Vein endothelial cell (primary cell): ENCODE measurements at places on chromosomes 6 and 20. TPM values are rescaled to one million over a fixed set of nuclear protein-coding genes. Genes with fewer than 3 reads are reported as not detected.

The HTR1E gene
- not detected in 2 replicates for total RNA-seq

The PAX1 gene
- total RNA-seq = not detected in 2 replicates

The LY6G6F gene
- not detected in 2 replicates for total RNA-seq

The GLP1R gene
- total RNA-seq = not detected in 2 replicates

The IFNGR1 gene
- 66.3 and 73.2 TPM in 2 replicates for total RNA-seq

The DDR1 gene
- total RNA-seq = 3.6 and 11.1 TPM in 2 replicates

The TP53TG5 gene
- not detected in 2 replicates for total RNA-seq

The TRIM40 gene
- not detected in 2 replicates for total RNA-seq

The GGTLC1 gene
- not detected in 2 replicates for total RNA-seq

The GHRH gene
- total RNA-seq = not detected in 2 replicates

The SIRPB2 gene
- total RNA-seq = 4.2 and 4.6 TPM in 2 replicates

The ME1 gene
- total RNA-seq = 8.2 and 15.4 TPM in 2 replicates

The EDN3 gene
- total RNA-seq = not detected in 2 replicates

The FKBP5 gene
- total RNA-seq = 18.9 and 21.0 TPM in 2 replicates

The TAGAP gene
- total RNA-seq = not detected in 2 replicates

The LRRN4 gene
- not detected in 2 replicates for total RNA-seq

The MUC21 gene
- total RNA-seq = not detected in 2 replicates

The KIAA1755 gene
- under 0.01 and 0.19 TPM in 2 replicates for total RNA-seq

The IRF4 gene
- 0.29 TPM in 1 of 2 replicates, not detected in the other for total RNA-seq

The HMGCLL1 gene
- total RNA-seq = not detected in 2 replicates

The MAP7 gene
- 0.65 and 1.1 TPM in 2 replicates for total RNA-seq

The OOEP gene
- total RNA-seq = not detected in 2 replicates

The MATN4 gene
- total RNA-seq = 0.33 TPM in 1 of 2 replicates, not detected in the other

The UNC5CL gene
- not detected in 2 replicates for total RNA-seq

The PLEKHG1 gene
- total RNA-seq = 30.7 and 81.2 TPM in 2 replicates

The VWA7 gene
- total RNA-seq = 0.10 and 0.65 TPM in 2 replicates

The NKAIN4 gene
- not detected in 2 replicates for total RNA-seq

The SALL4 gene
- 0.38 and 0.65 TPM in 2 replicates for total RNA-seq

The HLA-A gene
- total RNA-seq = 216 and 332 TPM in 2 replicates

The RSPO3 gene
- total RNA-seq = 0.57 TPM in 1 of 2 replicates, not detected in the other

The C6orf15 gene
- total RNA-seq = 0.33 TPM in 1 of 2 replicates, not detected in the other

The DAAM2 gene
- total RNA-seq = 0.10 and 0.33 TPM in 2 replicates

The LY6G6C gene
- total RNA-seq = not detected in 2 replicates

The DLL1 gene
- 3.2 and 4.9 TPM in 2 replicates for total RNA-seq

The HUS1B gene
- 0.98 and 1.1 TPM in 2 replicates for total RNA-seq

The MPIG6B gene
- not detected in 2 replicates for total RNA-seq

The C20orf202 gene
- total RNA-seq = 0.33 TPM in 1 of 2 replicates, not detected in the other

The PLG gene
- not detected in 2 replicates for total RNA-seq

The HSPA1B gene
- total RNA-seq = 37.2 and 55.5 TPM in 2 replicates
